ENCODE measurements at places on chromosomes 16 and 17.

DNA sequence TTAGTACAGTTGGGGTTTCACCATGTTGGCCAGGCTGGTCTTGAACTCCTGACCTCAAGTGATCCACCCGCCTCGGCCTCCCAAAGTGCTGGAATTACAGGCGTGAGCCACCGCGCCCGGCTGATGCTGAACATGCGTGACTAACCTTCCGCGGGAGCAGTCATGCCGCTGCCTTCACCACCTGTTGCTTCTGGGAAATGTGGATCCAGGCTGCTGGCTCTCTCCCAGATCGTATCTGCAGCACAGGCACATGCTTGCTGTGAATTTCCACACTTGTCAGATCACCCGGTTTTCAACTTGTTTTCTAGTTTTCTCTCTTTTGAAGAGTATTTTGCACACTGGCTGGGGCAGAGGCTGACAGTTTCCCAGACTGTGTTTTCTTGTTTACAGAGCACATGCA is 97.9 kb downstream of the ADCY9 start:
- DNase-seq: no peak

GRCh38 chr17:8823279-8823678 is 24.1 kb upstream of the MFSD6L start:
- no peak for DNase-seq

DNA sequence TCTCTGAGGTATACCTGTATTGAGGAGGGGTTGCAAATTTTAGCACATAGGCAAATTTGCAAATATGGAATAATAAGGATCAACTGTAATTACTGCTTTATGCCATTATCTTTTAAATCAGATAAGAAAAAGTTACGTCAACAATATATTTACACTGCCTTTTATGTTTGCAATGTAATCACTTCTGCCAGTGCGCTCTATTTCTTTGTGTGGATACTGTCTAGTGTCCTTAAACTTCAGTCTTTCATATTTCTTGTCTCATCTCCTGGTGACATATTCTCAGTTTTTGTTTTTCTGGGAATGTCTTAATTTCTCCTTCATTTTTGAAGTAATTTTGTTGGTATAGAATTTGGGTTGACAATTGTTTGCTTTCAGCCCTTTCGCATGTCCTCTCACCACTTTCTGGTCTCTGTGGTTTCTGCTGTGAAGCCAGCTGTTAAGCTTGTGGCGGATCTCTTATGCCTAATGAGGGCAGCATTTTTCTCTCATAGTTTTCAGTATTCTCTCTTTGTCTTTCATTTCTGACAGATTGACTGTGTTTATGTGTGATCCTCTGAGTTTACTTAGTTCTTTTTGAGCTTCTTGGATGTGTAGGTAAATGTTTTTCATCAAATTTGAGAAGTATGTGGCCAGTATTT is 37.6 kb upstream of the ABCC11 start:
- DNase-seq: no peak

GRCh38 chr17:41530062-41531048 is 2.2 kb upstream of the KRT19 start:
- DNase-seq: no peak

DNA sequence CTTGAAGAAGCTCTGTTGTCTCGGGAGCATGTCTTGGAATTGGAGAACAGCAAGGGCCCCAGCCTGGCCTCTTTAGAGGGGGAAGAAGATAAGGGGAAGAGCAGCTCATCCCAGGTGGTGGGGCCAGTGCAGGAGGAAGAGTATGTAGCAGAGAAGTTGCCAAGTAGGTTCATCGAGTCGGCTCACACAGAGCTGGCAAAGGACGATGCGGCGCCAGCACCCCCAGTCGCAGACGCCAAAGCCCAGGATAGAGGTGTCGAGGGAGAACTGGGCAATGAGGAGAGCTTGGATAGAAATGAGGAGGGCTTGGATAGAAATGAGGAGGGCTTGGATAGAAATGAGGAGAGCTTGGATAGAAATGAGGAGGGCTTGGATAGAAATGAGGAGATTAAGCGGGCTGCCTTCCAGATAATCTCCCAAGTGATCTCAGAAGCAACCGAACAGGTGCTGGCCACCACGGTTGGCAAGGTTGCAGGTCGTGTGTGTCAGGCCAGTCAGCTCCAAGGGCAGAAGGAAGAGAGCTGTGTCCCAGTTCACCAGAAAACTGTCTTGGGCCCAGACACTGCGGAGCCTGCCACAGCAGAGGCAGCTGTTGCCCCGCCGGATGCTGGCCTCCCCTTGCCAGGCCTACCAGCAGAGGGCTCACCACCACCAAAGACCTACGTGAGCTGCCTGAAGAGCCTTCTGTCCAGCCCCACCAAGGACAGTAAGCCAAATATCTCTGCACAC is 21.2 kb downstream of the AKAP1 start:
- DNase-seq: no peak

GRCh38 chr16:87463722-87464690 is 28.8 kb downstream of the ZCCHC14 start:
- DNase-seq: no peak

GRCh38 chr17:65785109-65785508 is 223.7 kb upstream of the AXIN2 start:
- DNase-seq: no peak

DNA sequence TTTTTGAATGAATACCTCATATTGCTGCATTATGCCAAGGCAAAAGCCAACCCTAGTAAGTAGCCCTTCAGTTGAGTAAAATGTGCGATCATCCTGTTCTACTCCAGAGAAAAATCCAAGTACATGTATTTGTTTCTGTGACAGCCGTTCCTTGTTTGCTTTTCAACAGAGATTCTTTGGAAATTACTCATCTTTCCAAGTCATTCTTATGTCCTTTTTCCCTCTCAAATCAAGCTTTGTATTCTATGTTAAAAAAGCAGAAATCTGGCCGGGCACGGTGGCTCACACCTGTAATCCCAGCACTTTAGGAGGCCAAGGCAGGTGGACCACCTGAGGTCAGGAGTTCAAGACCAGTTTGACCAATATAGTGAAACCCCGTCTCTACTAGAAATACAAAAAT is 112.9 kb upstream of the HAS3 start:
- no peak for DNase-seq

GRCh38 chr17:49815761-49816281 is 27.3 kb downstream of the KAT7 start:
- no peak for DNase-seq

GRCh38 chr17:56785405-56785804 is 48.3 kb downstream of the C17orf67 start:
- DNase-seq: no peak

DNA sequence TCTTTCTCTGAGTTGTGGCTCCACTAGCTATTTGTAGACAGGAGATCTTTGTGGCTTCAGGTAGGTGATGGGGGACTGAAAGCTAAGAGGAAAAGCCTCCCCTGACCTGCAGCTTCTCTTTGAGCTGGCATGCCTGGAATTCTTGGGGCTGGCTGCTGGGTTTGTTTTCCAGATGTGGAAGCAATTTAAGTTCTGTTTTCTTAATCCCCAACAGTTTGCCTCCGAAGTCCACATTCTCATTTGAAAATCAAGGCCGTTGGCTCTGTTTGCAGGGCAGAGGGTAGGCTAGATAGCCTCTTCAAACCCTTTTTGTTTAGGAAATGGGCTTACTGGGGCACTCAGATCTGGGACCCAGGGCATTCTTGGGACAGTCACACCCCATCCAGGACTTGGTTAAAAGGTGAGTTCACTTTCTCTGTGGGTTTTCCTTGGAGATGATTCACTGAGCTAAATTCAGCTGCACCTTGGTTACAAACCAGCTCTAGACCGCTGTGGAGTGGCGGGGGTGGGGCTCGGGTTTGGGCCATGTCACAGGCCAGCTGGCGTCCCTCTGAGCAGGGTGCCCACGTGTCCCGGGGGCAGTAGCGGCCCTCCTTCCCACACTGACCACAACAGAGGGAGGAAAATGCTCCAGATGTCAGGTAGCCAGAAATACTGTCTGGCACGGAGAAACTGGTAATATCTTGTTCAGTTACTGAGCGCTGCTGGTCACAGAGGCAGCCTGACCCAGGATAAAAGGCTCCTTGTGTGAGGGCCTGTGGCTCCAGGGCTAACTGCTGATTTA is 108.5 kb downstream of the RAB11FIP4 start:
- DNase-seq: no peak

- no peak for DNase-seq
Measured at GRCh38 chr17:79926605-79927135, 87.4 kb upstream of the CBX4 start.

GRCh38 chr17:4497101-4497824 is 1.4 kb upstream of the SPNS2 start:
- no peak for DNase-seq

DNA sequence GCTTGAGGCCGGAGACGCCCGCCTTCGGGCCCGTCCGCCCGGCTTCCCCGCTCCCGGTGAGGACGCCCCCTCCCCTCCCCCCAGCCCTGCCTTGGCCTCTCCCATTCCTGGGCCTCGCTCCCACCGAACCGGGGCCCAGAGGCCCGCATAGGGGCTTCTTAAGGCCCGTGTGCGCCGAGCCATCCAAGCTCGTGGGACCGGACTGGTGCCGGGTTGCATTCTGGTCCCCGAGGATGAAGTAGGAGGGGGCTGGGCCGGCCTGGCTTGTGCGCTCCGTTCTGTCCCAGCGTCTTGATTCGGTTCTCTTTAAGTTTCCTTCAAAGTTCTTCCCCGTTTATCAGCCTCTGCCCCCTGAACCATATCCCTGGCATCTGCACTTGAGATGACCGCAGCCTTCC is 488 bp downstream of the SENP3 start:
- no peak for DNase-seq

Data from stimulated activated CD8-positive, alpha-beta memory T cell treated with anti-CD3 and anti-CD28 coated beads, Interleukin-4, amount 100 ng/mL, for 24 hours (primary cell).